ENCODE measurements at places on chromosomes 3 and 15.

DNA sequence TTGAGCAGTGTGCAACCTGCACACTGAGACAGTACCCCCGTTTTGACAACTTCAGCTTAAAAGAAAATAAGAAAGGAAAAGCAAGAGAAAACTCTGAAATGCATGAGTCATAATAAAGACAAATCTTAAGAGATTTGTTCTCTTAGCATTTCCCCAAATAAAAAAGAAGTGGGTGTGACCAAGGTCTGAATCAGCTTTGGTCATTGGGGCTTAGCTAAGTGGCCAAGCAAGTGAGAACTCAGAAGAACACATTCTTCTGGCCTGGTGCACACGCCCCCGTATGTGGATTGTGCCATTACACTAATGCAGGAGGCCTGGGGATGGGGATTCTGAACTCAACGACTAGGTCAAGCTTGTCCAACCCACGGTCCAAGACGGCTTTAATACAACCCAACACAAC lies 56.9 kb upstream of the PDZRN3 start:
- DNase-seq = no peak

- peak; percentile 56 for DNase-seq
Measured at GRCh38 chr3:193114431-193115340, 126.3 kb upstream of the PLAAT1 start.

DNA sequence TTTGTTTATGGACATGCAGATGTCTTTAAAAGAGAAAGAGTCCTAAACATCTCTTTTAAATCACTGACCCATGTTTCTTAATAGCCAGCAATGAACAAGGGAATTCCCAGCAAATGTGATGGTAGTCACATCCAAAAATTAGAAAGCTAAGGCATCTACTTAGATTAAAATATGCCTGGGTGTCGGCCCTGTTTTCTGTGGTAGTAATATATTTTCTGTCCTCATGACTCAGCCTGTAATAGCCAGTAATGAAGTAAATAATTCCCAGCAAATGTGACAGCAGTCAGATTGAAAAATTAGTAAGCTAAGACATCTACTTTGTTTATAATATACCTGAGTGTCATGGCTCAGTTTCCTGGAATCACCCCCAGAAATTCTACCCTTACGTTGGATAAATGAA lies 60.6 kb upstream of the MYRIP start:
- no peak for DNase-seq

DNA sequence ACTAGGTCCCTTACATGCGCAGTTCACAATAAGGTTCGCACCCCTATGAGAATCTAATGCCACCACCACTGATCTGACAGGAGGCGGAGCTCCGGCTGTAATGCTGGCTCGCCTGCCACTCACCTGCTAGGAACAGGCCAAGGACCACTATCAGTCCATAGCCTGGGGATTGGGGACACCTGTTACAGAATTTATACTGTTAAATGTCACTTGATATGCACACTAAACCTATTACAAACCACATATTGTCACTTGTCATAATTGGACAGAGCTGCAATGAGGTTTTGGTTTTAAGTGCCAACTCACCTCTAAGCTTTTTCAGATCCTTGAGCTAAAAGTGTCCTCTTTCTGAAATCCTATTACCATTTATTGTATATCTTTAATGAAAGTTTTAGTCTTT lies 507.9 kb upstream of the TPRG1 start:
- no peak for DNase-seq

DNA sequence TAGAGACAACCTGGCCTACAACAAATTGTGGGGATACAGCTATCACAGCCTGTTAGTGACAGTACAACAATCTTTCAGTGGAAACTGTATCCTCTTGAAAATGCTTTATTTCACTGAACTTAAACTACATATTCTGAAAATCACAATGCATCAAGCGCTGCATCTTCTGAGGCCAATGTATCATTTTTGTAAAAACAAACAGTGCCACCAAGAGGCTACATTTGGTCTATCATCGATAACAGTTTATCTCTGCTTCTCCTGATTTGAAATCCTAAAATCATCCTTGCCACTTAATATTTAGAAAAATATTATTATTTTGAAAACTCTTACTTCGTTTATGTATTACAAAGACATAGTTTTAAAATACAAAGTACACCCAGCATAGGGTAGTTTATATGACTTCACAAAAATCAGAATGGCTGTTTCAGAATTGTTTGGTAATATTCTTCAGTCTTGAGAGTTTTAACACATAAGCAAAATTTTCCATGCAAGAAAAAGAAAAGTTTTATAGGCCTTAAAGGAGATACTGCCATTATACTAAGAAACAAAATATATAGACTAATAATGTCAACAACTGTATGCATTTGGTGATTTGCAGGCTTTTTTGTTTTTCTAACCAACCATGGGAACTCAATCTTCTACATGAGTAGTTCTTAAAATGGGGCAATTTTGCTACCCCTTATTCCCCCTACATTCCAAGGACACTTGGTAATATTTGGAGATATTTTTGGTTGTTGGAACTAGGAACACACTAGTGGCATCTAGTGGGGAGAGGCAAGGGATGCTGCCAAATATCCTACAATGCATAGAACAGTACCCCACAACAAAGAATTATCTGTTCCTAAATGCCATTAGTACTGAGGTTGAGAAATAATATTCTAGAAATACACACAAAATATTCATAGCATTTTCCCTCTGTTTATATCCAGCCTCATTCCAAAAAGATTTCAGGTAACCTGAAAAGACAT lies 42.3 kb downstream of the WDR72 start:
- DNase-seq = no peak

DNA sequence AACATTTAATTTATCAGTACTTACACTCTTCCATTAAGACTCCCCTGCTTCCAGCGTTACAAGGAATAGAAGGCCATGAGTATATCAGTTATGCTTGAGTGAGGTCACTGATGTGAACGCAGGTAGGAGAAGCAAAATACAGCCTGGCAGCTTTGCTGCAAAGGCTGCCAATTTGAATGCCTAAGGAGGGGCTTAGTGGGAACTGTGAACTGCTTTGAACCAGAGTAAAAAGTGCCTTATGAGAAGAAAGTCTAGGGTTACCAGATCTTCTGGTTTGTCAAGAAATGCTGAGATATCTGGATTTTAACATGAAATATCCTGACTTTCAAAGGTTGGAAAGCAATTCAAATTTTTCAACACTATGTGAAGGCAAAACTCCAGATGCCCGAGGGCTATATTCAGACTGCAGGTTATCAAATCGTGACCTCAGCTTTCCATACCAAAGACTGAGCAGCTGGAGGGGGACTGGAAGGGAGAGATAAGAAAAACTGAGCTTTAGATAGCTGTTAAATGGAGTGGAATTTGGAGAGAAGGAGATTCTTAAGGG lies 446.3 kb upstream of the NECTIN3 start:
- peak; percentile 59 for DNase-seq

- no peak for DNase-seq
Measured at GRCh38 chr3:143849854-143850549, 1.7 kb upstream of the SLC9A9 start.

- DNase-seq = no peak
Measured at GRCh38 chr15:44641651-44642050, 21.8 kb downstream of the SPG11 start.

- DNase-seq = no peak
Measured at GRCh38 chr3:123686251-123686650, 101.4 kb upstream of the HACD2 start.

DNA sequence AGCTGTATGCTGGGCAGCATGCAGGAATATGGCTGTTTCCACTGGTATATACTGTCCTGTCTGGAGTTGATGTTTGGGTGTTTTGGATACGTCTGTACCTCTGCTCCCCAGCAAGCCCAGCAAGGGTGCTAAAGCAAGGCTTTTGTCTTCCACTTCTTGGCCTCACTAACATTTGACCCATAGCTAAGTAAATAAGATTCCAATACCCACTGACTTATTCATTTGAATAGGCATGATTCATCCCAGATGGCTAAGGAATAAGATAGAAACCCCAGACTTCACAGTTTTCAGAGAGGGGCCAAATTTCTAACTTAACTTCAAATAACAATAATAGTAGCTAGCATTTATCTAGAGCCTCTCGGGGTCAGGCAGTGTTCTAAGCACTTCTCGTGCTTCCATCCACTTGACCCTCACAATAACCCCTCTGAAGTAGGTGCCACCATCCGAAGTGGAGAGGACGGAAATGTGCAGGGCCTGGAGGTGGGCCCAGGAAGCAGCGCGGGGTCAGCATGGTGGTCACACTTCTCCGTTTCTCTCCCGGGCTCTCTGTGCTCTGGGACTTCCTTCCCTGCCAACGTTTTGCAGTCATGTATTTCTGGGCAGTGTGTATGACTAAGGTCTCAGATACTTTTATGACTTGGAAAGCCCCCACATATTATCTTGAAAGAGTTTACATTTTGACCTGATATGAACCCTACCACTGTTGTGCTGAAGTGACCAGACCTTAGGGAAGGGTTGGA lies 39.3 kb downstream of the LRRK1 start:
- DNase-seq = no peak

DNA sequence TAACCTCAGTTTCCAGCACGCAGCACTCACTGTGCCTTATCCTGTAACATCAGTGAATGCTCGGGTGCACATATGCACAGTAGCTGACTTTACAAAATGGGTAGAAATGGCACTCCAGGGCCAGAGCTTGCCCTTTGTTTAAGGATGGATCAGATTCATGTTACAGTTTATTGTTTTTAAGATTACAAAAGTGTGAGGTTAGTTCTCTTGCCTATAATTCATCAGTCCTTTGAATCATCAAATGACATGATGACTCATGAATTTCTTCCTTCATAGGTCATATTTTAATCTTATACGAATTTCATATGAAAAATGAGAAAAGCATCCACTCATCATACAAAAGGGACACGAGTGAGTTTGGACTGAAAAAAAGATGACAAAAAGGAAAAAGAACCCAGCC lies 545.3 kb downstream of the GBE1 start:
- no peak for DNase-seq

DNA sequence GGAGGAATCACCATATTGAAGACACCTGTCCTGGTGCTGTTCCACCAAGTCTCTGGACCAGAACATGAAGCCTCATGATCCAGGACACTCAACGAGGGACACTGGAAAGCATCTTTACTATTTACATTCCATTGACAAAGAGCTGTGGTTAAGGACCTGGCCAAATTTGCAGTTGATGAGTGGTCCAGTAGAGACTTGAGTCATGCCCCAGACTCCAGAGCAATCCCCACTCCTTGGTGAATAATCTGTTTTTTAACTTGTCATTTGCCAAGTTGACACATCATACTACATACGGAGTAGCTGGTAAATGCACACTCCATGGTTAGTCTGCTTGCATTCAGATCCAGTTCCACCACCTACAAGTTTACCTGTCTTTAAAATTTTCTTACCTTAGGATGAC lies 1.2 kb upstream of the COL6A6 start:
- DNase-seq = no peak

- peak; percentile 63 for DNase-seq
Measured at GRCh38 chr15:32717426-32718226, at the start of gene GREM1. GREM1 (plus strand) TSS chr15:32718004; CDS start chr15:32730691, 12,687 bp downstream.

- DNase-seq = no peak
Measured at GRCh38 chr15:62416526-62416925, 251.4 kb upstream of the C2CD4B start.

- no peak for DNase-seq
Measured at GRCh38 chr15:98134905-98135304, 174.4 kb downstream of the ARRDC4 start.

DNA sequence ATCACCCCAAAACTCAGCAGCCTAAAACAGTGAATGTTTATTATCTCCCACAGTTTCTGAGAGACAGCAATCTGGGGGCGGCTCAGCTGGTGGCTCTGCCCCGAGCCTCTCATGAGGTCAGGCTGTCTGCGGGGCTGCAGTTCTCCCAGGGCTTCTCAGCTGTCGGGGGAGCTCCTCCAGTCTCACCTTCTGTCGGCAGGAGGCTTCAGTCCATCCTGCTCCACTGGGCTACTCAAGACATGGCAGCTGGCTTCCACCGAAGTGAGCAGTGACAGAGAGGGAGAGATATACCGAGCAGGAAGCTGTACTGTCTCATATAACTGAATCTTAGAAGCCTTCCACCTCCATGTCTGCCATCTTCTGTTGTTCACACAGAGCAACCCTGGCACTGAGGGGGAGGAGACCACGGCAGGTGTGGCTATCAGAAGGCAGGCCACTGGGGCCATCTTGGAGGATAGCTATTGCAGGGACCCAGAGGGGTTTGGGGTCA lies 72.8 kb upstream of the ITGA11 start:
- DNase-seq = no peak

DNA sequence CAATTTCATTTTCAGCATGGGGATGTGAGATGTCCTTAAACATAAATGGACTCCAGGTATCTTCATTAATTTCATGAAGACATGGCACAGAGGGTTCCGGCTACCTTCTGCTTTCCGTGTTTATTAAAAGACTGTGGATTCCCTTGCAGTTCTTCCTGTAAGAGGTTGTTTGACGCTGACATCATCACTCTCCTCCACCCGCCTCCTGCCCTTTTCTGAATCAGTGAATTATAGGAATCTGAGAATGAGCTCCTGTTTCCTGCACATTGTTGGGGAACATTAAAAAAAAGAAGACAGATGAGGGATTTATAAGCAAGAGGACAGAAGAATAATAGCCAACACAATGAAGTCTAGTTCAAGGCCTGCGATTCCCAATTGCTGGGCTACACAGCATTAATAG lies 191.3 kb downstream of the LPP start:
- DNase-seq = no peak

- no peak for DNase-seq
Measured at GRCh38 chr3:170714122-170714521, 128.2 kb upstream of the SLC7A14 start.

- no peak for DNase-seq
Measured at GRCh38 chr3:148923592-148923991, 58.5 kb downstream of the CPA3 start.

DNA sequence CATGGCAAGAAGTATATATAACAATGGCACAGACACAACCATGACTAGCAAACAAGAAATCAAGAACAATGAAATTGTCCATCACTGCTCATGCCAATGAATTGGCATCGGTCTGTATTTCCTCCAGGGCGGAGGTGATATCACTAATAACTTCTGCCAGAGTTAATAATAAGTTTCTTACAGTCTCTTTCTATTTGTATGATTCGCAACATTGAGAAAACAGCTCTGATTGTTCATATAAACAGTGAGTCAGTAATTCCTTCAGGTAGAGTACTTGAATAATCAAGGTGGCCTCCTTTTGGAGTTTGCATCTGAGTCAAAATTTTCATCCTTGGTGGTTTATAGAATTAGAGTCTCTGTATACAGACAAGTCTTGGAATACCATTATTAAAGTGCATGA lies 8.3 kb upstream of the SPICE1 start:
- no peak for DNase-seq

- DNase-seq = peak; percentile 55
Measured at GRCh38 chr3:11556851-11557644, 86.7 kb downstream of the VGLL4 start.

DNA sequence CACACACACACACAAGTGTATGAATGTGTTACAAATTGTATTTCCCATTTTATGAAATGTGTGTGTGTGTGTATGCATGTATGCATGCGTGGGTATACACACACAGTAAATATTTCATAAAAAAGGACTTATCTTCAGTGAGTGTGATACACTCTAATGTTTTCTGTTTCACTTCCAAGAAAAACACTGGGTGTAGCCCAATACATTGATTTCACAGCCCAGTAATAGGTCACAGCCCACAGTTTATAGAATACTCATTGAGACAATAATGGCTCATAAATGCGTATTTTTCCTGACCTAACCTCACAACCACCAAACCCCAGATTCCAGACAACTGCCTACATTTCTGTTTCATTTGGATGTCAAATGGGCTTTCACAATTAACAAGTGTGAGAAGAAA lies 619.5 kb downstream of the MAGI1 start:
- no peak for DNase-seq
